ENCODE measurements at places on chromosomes 3 and 15. TPM values are rescaled to one million over a fixed set of nuclear protein-coding genes. Genes with fewer than 3 reads are reported as not detected.

Gene DAZL
- not detected for polyA plus RNA-seq

Gene WNT7A
- not detected for polyA plus RNA-seq

Gene KIF23
- 14.3 TPM for polyA plus RNA-seq

Gene FAM107A
- 0.93 TPM for polyA plus RNA-seq

Gene PLCH1
- 0.41 TPM for polyA plus RNA-seq

Gene THRB
- 1.3 TPM for polyA plus RNA-seq

Gene MAP3K13
- polyA plus RNA-seq = 14.0 TPM

Gene GPR149
- 0.14 TPM for polyA plus RNA-seq

Gene BCHE
- polyA plus RNA-seq = 53.2 TPM

Gene ALDH1A2
- 18.5 TPM for polyA plus RNA-seq

Gene GLCE
- polyA plus RNA-seq = 27.5 TPM

Gene ECE2
- not detected for polyA plus RNA-seq

Gene ITIH4
- polyA plus RNA-seq = 38.3 TPM

Gene ZNF620
- polyA plus RNA-seq = 3.5 TPM

Gene SCAANT1
- polyA plus RNA-seq = 1.1 TPM

Gene GOLGA8G
- polyA plus RNA-seq = not detected

Gene MAP2K5
- 21.1 TPM for polyA plus RNA-seq

Gene PLSCR2
- polyA plus RNA-seq = not detected

Gene NRG4
- 0.50 TPM for polyA plus RNA-seq

Gene KCTD6
- polyA plus RNA-seq = 12.3 TPM

Gene TMCC1
- 39.1 TPM for polyA plus RNA-seq

Gene CD96
- 0.23 TPM for polyA plus RNA-seq

Gene IRAK2
- polyA plus RNA-seq = 0.86 TPM

Gene SLC6A1
- polyA plus RNA-seq = 2.1 TPM

Gene CPNE9
- not detected for polyA plus RNA-seq

Gene CLDN18
- 0.44 TPM for polyA plus RNA-seq

All from hindlimb muscle (tissue), 1 donor.